ENCODE measurements at places on chromosomes 16 and 17.

- no peak for DNase-seq
These were observed 29.0 kb downstream of the SPAG9 start for GRCh38 chr17:51091635-51092034.

- DNase-seq, result no peak
These were observed 56.2 kb downstream of the RPH3AL start for GRCh38 chr17:296379-296778.

DNA sequence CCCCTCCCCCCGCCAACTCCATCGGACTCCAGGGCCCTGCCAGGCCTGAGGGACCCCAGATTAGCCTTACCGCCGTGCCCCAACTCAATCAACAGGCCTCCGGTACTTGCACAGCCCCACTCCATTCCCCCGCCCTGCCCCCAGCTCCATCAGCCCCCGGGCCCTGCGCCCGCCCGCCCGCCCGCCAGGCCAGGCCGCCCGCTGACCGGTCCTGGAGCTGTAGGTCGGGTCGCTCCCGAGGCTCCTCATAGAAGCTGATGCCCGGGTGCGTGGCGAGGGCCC lies 308 bp downstream of the GTF3C1 start:
- DNase-seq, result no peak

- DNase-seq, result no peak
These were observed 446.1 kb downstream of the SOX9 start for GRCh38 chr17:72566671-72567484.

DNA sequence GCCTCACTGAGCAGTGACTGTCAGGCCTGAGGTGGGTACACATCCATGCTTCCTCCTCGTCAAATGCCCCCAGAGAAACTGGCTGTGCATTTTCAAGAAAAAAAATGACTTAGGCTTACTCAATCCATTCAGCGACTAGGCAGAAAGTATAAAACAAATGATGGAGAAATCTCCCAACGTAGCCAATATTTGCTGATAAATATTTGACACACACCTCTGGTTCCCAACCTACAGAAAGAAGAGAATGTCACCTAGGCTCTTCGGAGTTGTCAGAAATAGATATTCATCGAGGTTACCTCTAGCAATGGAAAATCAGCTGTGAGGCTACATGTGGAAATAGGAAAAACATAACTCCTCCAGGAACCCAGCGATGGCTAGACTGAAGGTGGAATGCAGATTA lies 12.4 kb upstream of the TOM1L1 start:
- DNase-seq, result no peak

DNA sequence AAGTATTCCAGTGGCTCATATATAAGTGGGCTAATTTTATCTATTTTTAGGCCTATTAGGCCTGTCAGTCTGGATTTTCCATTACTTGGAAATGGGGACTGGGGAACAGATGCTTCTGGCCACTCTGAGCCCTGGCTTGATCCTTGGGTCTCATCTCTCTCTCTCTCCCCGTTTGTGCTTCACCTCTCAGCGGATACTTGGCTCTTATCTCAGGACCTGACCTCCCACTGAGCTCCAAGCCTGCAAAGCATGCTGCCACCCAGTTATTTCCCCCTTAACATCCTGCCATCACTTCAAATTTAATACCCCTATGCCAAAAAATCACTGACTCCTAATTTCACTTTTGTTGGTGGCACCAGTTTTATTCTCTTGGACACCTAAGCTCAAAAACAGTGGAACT lies 4.2 kb downstream of the ZNF843 start:
- no peak for DNase-seq

GRCh38 chr16:50425648-50426047 lies 56.9 kb upstream of the BRD7 start:
- DNase-seq, result no peak

GRCh38 chr17:41013181-41013580 lies 4.3 kb upstream of the KRTAP3-1 start:
- DNase-seq, result no peak

- DNase-seq, result no peak
These were observed 57.9 kb upstream of the FOXF1 start for GRCh38 chr16:86452451-86452850.

DNA sequence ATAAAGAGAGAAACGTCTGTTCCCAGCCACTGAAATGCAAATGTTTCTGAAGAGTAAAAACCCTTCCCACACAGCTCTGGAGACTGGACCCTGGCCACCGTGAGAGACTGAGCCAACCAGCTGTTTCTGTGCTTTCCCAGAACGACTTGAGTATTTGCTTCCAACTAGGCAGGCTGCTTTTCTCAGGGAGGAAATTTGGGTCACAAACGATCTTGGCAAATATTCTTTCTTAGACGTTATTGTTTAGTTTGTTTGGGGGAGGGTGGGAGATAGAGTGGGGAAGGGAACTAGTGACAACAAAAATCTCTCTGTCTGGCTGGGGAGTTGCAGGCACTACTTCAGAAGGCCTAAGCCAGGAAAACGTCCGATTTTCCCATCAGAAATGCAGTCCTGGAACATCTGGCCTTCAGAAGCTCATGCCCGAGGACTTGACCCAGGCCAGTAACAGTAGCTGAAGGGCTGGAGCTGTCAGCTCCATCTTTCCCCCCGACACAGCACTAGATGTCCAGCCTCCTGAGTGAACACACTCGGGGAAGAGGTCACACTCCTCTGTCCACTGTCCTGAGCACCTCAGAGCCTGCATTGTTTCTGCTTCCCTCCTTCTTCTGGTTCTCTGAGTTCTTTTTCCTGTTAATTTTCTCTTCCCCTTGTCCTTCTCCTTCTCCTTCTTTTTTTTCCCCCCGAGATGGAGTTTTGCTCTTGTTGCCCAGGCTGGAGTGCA lies 4.0 kb downstream of the CCDC92B start:
- no peak for DNase-seq

DNA sequence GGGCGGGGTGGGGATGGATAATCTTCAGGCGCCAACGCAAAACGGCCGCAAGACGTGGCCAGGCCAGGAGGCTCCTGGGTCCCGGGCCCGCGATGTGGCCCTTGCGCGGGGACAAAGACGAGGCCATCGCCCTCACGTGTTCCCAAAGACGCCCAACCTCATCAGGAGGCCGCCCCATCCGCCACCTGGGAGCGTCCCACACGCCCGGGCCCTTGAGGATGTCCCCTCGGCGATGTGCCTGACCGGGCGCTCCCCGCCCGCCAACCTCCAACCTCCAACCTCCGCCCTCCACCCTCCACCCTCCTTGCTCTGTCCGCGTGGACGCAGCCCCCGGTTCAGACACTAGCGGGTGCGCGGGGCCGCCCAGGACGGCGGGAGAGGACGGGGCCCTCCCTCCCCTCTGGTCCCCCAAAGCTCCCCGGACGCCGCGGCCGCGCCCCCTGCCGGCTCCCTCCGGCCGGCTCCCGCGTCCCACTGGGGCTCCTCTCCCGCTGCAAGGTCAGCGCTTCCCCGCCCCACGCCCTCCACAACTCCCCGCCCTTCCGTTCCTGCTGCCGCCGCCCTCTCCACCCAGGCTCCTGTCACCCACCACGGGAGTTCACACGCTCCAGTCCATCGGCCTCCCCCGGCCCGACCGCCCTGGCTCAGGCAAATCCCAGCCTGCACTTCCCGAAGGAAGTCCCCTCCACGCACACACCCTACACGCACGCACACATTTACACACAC lies 250.8 kb upstream of the RPL38 start:
- no peak for DNase-seq

- DNase-seq, result no peak
These were observed 104.4 kb downstream of the SSH2 start for GRCh38 chr17:29825604-29826003.

DNA sequence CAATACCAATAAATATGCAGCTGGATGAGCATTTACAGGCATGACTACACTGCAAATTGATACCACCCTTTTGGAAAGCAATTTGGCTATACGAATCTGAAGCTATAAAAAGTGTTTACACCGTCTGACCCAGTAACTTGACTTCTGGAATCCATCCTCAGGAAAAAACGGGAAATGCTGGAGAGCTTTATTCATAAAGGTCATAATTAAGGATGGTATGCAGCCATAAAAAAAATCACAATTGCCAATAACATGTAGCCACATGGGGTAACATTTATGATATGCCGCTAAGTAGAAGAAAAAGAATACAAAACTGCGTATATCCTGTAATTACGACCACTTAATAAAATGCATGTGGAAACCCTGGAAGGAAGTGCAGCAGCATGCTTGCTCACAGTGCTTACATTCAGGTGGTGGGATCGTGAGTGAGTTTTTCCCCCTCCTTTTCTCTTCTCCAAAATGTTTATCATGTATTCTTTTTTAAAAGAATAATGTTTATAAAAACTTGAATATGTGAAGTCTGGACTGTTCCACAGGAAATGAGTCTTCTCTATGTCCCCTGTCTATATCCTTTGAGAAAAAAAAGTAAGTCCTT lies 34.2 kb downstream of the COPRS start:
- no peak for DNase-seq

DNA sequence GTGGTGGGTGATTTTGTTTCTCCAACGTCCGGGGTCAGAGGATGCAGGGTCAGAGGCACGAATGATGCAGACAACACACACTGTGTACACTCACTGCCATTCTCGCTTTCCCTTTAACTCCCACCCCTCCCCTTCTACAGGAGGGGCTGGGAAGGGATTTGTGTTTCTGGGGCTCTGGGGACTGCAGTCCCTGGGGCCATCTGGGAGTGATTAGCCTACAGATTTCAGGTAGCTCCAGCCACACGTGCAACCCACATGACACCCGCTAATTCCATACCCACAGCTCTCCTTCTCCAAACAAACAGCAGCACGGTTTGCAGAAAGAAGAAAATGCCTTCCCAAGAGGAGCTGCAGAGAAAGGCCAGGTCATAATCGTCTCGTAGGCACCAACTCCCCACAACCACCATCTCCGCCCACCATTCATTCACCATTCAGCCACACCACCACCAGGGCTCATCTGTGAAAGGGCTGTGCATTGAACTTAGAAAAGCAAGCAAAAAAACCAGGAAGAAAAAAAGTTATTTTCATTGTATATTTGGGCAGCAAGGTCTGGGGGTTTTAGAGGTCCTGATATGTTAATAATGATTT lies 9.4 kb upstream of the SOX9 start:
- no peak for DNase-seq

DNA sequence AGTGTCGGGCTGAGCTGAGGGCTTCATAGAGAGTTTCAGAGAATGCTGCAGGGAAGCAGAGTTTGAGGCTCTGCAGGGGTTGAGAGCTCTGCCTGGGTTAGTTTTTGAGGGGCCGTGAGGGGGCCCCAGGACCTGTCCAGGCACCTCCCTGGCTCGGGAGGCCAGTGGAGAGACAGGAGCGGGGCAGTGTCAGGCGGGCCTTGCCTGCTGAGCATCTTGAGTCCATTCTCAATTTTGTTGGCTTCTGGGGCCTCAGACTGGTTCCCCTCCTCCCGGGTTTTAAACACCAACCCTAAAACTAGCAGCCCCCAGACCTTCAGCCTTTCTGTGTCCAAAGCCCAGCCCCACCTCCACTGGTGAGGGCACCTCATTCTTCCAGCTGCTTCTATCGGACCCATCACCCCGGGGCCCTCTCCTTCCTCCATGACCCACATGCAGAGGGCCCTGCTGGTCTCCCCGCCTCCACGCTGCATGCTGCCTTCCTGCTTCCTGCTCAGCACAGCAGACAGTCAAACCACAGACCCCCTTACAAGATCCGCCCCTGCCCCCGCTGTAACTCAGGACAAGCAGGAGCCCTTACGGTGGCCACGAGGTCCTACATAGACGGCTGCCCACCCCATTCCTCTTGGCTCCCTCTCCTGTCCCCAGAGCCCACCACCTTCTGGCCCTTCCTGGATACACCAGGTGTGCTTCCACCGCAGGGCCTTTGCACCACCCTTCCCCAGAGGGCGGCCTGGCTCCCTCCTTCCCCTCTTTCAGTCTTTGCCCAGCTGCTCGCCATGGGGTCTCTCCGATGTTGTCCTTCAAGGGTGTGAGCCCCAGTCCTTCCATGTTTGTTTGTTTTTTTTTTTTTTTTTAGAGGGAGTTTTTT lies 3.8 kb downstream of the RNF213 start:
- no peak for DNase-seq

- no peak for DNase-seq
These were observed 22.2 kb downstream of the MEAK7 start for GRCh38 chr16:84482001-84482891.

DNA sequence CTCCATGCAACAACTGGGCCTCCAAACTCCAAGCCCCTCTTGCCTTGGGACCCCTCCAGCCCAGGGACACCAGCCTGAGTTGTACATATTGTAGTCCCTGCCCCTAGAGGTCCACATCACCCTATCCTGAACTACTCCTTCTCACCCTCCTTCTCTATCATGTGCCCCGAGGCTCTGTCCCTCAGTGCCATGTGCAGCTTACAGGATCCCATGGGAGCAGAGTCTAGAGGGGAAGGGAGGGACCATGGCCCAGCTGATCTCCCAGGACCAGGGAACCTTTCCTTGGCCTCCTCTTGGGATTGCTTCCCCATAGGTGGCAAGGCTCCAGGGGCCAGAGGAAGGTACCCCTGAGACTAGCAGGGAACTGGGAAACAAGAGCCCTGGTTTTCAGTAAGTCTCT lies 35.3 kb downstream of the TMEM132E start:
- no peak for DNase-seq

- DNase-seq, result no peak
These were observed 705.5 kb downstream of the CDH11 start for GRCh38 chr16:64416216-64417005.

- no peak for DNase-seq
These were observed 219.2 kb downstream of the SHISA9 start for GRCh38 chr16:13120557-13120956.

- DNase-seq, result no peak
These were observed 4.3 kb downstream of the GDE1 start for GRCh38 chr16:19517424-19518089.

DNA sequence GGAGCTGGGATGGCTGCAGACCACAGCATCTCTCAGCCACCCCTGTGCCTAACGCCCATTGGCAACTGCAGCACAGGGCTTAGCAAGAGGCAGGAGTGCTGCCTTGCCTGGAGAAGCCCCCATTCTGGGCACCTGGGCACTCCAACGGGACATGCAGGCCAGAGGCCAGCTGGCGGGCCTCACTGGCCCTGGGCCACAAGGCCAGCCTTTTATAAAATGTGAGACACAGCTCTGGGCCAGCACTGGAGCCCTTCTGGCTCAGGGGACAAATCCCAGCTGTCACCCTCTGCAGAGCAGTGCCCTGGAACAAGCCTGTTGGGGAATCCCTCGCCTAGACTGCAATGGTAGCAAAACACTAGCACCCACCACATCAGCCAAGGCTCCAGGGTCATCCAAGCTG lies 171.8 kb downstream of the WSCD1 start:
- DNase-seq, result no peak

- no peak for DNase-seq
These were observed 3.8 kb upstream of the EXOSC6 start for GRCh38 chr16:70255574-70255973.

DNA sequence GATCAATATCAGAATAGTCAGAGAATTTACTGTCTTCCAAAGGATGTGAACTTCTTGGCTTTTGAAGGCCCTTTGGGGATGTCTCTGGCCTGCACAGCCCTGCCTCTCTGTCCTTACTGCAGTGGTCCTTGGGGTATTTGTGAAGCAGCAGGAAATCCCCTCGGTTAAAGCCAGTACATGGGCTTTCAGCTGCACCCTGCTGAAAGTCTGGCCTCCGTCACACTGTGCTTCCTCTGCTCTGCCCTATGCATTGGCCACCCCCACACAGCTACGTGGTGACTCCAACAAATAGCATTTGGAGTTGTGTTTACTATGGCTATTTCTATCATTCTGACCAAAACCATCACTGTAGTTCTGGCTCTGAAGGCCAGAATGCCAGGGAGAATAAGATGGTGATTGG lies 21.2 kb downstream of the SYCE1L start:
- no peak for DNase-seq

- no peak for DNase-seq
These were observed 7.5 kb downstream of the TK1 start for GRCh38 chr17:78179372-78179771.

GRCh38 chr17:74723891-74724290 lies 11.2 kb upstream of the CD300LF start:
- DNase-seq, result no peak

- DNase-seq, result no peak
These were observed 101.0 kb downstream of the HS3ST2 start for GRCh38 chr16:22915003-22915402.

All from NCI-H1048 (cell line).